ENCODE measurements at places on chromosomes 4 and X.

DNA sequence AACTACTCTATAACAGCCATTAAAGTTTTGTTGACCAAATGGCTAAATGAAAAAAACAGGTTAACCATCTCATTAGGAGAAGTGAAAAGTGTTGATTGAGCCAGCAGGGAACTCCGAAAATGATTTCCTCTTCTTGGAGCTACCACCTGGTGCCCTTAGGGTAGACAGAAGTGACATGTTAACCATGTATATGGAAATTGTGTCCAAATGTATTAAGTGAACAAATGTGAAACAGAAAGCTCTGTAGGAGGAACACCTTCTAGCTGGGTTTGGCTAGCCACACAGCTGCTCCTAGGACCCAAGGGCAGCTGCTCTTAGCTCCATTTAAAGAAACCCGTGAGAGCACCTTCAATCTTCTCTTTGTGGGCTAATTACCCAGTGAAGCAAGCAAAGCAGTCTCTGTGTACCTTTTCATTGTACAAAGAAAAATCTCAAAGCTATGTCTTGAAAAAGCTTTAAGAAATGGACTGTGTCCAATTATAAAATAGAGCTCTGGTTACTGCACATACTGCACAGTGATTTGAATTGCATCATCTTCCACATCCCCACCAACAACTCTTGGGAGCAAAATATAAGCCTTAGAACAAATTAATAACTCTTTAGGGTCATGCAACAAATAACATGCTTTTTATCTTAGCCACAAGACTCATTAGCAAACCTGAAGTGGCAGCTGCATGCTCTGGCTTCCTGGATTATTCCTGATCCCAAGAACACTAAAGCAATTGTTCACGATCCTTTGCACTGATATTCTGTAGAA is 59.2 kb upstream of the PARM1 start:
- DNase-seq = no peak

DNA sequence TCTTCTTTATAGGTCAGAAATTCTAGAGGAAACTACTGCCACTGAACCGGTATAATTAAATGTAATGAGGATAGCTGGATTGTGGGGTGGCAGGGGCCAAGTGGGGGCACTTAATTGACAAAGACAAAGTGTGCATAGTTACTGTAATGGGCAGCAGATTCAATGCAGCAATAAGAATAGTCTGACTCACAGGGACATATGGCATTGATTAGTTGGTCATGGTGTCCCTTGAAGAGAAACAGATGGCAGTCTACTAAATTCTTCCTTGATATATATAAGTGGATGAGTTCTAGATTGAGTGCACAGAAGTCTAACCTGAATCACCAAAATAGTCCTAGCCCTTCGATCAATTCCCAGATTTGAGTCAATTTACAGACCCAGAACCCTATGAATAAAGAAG is 31.6 kb downstream of the ETDC start:
- DNase-seq = no peak

DNA sequence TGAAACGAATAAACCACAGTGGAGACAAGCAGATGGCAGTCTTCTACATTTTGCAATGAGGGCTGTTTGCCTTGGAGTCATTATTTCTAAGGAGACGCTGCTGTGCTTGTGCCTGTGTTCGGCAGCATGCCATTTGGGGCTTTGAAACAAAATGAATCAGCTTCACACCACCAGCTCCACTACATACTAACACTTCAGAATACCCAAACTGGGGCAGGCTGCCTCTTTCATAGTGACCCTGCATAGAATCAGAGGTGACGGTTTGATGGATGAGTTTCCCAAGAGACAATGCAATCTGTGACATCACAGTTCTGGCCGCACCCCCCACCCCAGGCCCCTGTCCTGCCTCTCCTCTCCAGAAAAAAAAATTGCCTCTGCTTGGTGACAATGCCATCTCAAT is 57.1 kb upstream of the MID1 start:
- DNase-seq = no peak

DNA sequence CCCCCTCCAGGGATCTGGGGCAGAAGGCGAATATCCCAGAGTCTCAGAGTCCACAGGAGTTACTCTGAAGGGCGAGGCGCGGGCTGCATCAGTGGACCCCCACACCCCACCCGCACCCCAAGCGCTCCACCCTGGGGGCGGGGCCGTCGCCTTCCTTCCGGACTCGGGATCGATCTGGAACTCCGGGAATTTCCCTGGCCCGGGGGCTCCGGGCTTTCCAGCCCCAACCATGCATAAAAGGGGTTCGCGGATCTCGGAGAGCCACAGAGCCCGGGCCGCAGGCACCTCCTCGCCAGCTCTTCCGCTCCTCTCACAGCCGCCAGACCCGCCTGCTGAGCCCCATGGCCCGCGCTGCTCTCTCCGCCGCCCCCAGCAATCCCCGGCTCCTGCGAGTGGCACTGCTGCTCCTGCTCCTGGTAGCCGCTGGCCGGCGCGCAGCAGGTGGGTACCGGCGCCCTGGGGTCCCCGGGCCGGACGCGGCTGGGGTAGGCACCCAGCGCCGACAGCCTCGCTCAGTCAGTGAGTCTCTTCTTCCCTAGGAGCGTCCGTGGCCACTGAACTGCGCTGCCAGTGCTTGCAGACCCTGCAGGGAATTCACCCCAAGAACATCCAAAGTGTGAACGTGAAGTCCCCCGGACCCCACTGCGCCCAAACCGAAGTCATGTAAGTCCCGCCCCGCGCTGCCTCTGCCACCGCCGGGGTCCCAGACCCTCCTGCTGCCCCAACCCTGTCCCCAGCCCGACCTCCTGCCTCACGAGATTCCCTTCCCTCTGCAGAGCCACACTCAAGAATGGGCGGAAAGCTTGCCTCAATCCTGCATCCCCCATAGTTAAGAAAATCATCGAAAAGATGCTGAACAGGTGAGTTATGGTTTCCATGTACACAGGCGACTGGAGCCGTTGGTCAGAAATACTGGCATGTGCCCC is at the start of gene CXCL1:
CXCL1 (plus strand) TSS at position 264 of the 926 bp plus-strand sequence; CDS start at position 342, 78 bp downstream.
- DNase-seq = no peak

DNA sequence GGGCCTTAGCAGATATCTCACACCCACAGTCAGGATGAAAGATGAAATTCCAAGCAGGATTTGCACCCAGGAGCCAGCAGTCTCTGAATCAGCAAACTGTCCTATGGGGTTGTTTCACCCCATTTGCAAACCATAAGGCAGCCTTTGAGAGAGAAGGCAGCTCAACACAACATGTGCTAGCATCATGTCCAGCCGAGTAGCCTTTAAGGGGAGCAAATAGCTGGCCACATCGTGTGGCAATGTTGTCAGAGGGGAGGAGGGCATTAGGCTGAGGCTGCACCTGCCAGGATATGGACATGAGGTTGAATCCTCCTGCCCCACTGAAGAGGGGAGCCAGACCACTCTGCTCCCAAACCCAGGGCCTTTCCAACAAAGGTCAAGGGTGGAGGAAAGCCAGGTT is 20.6 kb upstream of the PJA1 start:
- DNase-seq = no peak

GRCh38 chr4:183200453-183200852 is 101.4 kb downstream of the WWC2 start:
- DNase-seq = peak; percentile 65

GRCh38 chr4:143046454-143046853 is 138.3 kb upstream of the USP38 start:
- no peak for DNase-seq

GRCh38 chr4:17358241-17358640 is 153.6 kb downstream of the QDPR start:
- peak; percentile 15 for DNase-seq

DNA sequence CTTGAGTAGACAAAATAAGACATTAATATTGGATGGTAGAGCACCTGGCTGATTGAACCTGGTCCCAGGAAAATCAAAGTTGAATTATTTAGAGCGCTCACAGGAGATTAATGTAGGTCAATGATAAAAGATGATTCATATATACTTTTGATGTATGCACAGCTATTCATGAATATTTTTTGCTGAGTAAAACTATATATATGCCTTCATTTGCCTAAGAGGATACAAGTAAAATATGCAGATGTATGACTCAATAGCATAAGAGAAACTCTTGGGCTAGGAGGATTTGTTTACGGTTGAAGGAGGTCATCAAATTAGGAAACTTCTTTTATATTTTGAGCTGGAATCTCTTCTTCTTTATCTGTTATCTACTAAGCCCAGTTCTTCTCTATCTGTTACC is 202.7 kb upstream of the HS3ST1 start:
- no peak for DNase-seq

DNA sequence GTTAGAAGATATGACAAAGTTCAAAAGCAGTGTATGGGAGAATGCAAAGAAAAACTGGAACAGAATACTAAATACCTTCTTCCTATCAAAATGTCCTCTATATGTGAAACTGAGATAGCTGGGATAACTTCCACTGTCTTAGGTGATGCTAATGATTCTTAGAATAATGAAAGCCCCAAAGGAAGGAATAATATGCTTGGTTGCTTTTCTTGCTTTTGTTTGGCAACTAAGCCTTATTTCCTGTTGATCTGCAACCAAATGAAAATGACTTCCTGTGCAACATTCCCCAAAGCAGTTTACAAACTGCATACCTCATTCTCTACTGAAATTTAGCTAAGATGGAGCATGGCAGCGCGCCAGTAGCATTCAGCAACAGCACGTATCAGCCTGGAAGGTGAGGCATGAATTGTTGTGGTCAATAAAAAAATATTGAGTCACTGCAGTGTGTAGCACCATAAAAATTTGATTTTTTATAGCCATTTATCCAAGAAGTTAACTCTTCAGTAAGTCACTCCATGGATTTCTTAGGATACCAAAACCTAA is 18.7 kb downstream of the NDNF start:
- DNase-seq = no peak

Measured in AG09319 (cell line).